ENCODE measurements at places on chromosomes 16 and 17.
A peak's percentile ranks its signal among the peaks of the same experiment; 100 is the strongest.

DNA sequence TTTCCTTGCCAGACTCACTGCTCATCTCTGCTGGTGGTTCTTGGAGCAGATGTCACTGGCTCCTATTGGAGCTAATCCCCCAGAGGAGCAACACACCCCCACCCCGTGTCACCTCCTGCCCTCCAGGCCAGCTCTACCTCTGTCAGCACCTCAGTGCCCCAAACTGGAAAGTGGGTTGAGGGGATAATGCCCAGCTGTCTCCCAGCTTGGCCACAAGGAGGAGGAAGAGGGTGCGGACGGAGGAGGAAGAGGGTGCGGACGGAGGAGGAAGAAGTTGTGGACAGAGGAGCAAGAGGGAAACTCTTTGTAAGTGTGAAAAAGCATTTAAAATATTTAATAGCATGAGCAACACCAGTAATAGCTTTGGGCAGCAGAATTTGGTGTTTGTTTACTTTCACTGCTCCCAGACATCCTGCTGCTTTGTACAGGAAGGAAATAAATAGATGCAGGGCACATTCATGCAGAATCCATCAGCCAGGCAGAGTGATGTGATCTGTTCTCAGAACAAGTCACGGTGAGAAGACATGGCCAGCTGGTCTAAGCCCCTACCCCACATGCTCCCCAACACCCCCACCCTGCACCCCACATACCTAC lies 82.5 kb downstream of the C17orf67 start:
- DNase-seq, result no peak

GRCh38 chr16:77674888-77675287 lies 47.4 kb upstream of the NUDT7 start:
- DNase-seq, result no peak

- no peak for DNase-seq
Observed at GRCh38 chr16:70805380-70805779, 4.4 kb upstream of the VAC14 start.

DNA sequence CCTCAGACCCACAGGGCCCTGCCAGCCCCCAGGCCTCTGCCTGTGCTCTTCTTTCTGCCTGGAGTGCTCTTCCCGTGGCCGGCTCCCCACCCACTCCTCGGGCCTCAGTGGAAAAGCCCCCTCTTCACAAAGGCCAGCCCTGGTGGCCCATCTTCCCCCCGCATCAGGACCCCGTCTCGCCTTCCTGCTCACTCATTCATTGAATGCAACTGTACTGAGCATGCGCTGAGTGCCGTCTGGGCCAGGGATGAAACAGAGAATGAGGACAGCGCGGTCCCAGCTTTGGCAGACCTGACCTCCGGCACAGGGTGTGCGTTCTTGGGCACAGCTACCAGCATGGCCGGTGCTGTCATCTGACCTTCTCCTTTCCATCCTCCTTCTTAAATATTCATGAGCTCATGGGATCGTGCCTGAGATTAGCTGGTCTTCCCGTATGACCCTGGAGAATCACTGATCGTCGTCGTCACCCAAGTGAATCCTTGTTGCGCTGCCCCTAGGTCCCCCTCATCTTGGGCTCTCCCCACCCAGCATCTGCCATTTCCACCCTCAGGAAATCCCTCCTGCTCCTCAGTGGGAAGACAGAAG lies 16.4 kb upstream of the OSGIN1 start:
- DNase-seq, result no peak

GRCh38 chr16:66976746-66977145 lies 11.6 kb upstream of the CES4A start:
- DNase-seq, result no peak

DNA sequence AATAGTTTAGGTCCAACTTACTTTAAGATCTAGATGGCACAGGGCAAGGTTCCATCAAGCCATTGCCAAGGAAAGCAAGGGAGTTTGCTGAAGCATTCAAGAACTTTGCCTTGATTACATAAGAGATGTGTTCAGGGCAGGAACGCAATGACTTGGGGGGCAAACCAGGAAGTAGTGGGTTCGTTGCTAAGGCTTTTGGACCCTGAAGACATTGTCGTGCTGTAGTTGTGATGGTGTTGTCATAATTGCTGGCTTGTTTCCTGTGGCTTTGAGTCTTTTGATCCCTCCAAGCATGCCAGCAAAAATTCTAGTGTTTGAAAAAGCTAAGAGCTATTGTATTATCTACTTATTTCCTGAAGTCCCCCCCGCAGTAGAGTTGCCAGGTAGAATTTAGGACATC lies 70.7 kb upstream of the HNF1B start:
- no peak for DNase-seq

GRCh38 chr16:22337849-22338635 lies 36.4 kb downstream of the CDR2 start:
- DNase-seq, result no peak

DNA sequence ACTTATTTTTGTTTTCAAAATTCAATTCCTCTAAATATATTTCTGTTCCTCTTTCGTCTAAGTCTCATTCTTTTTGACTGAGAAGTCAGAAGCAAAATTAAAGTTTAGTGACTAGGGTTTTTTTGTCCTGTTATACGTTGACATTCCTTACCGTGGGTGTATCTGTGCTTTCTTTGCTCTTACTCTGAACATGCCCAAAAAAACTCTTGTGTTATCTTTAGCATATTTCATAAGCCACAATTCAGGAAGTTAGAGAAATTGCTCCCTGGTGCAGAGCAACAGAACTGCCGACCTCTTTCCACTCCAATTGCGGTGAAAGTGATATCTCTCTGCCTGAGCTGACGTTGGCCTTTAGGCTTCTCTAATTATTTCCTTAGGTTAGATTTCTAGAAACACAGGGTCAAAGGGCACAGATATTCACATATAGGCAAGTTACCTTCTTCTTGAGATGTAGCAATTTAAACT lies 65.7 kb downstream of the CENPV start:
- peak; percentile 48 for DNase-seq

DNA sequence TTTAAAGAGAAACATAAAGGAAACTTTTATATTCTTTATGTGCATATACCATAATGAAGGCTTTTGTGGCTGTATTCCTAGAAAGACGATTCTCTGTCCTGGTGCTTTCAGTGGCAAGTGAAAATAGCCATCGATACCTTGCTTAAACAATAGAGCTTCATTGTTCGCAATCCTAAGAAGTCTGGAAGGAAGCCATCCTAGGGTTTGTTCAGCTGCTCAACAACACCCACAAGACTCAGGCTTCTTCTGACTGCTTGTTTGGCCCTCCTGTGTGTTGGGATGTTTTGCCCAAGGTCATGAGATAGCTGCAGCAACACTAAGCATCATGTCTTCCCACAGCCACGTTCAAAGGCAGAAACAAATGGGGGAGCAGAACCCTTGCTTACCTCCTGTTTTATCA lies 36.1 kb upstream of the COX10 start:
- no peak for DNase-seq

GRCh38 chr16:57941016-57941664 lies 29.8 kb downstream of the CNGB1 start:
- no peak for DNase-seq

DNA sequence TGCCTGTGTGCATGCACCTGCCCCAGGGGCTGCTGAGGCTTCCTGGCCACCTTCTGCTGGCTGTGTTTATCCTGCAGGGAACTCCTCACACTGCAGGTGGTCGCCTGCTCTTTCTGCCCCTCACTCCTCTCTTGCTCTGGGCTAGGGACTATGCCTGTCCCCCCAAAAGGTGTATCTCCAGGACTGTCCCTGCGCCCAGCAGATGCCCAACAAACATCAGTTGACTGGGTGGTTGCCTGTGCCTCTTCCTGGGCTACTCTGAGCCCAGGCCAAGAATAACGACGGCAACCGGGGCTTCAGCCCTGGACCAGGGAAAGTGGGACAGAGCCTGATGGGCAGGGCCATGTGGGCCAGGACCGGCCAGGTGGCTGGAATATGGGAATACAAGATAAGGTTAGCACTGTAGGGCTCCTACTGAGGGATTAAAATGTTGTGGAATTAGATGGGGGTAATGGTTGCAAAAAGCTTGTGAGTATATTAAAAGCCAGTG lies 55.4 kb downstream of the VAC14 start:
- DNase-seq, result no peak

DNA sequence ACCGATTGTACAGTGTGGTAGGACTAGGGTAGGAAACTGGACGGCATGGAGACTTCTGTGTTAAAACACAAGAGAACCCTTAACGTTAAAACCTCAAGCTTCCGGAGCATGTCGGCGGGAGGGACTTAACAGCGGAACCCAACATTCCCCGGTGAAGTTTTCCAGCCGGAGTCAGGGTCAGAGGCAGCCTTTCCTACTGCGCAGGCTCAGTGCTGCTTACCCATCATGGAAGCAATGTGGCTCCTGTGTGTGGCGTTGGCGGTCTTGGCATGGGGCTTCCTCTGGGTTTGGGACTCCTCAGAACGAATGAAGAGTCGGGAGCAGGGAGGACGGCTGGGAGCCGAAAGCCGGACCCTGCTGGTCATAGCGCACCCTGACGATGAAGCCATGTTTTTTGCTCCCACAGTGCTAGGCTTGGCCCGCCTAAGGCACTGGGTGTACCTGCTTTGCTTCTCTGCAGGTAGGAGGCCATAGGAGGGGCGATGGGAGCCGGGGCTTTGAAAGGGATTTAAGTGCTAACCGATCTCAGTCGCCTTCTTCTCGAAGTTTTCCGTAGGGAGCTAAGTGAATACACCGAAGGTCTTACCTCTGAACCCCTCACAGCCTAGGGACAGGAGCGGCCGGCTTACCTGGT lies at the start of gene PIGL:
Gene PIGL, plus strand, starts transcription at position 209 of the 634 bp plus-strand sequence. Its CDS starts 17 bp downstream, at position 226.
- peak; percentile 82 for DNase-seq

GRCh38 chr16:74472010-74472409 lies 50.7 kb upstream of the CLEC18B start:
- DNase-seq, result no peak

DNA sequence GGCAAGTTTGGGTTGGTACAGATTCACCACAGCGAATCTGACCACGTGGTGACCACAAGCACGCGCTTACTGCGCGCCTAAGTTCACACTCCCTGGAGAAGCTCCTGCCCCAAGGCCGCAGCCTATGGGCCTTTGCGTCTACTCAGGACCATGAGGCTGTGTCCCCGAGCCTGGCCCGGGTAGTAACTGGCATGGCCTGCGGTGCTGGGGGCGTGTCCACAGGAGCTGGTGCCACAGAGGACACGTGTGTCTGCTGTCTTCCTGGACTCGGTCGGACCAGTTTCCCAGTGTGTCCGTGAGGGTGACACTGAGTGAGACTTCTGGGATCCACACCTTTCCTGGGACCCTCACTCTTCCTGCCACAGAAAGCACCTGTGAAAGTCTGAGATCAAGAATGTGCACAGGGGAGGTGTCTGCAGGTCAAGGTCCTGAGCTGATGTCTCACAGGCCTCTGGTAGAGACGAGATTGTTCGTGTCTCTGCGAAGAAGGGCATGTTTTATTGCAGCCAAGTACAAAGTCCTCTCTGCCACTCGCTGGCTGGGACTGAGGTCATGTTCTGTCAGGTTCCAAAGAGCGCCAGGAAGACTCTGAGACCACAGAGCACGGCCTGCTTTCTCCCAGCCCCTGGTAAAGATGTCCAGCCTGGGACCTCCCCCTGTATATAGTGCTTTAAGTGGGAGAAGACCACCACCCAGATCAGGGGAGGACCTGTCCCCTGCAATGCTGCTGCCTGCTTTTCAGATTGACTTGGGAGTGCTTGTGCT lies 25.2 kb upstream of the CAPN15 start:
- no peak for DNase-seq

GRCh38 chr17:34519282-34519681 lies 60.1 kb upstream of the TMEM132E start:
- DNase-seq, result no peak

- DNase-seq, result peak; percentile 80
Observed at GRCh38 chr16:11224096-11224893, 31.7 kb downstream of the SOCS1 start.

DNA sequence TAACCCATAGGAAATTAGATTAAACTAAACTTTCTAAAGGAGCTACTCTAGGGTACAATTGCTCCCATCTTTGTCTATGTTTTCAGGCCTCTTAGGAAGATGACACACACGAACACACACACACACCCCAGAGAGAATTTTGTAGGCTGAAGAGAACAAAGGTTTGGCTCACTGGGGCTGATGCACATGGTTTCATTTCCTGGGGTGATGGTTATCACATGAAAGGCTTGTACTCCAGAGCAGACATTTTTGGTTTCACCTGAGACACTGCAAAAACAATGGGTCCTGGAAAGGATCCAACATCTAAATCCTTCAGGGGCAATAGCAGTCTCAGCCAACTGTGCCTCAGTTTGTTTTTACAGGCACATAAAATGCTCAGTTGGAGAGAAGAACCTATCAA lies 62.8 kb downstream of the GRB7 start:
- peak; percentile 67 for DNase-seq

DNA sequence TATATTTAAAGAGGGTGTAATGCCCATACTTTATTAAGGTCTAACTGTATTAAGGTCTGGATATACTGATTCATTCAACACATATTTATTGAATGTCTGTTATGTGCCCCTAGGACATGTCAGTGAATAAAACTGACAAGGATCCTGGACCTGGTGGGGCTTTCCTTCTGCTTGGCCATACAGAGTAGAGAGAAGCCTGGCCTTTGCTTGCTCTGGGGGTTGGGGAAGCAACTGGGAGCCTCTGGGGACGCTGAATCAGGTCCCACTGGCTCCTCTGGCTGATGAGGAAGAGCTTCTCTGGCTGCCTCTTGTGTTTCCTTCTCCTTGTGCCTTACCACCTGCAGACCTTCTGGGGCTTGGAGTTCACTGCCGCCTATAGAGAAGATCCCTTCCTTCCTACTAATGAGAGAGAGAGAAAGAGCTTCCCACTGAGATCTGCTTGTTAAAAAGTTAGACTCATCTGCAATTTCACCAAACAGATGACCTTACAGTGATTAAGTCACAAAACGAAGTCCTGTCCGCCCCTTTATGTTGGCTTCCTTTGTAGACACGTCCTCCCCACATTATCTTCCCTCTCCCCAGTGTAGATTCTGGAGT lies 49.7 kb downstream of the MSI2 start:
- no peak for DNase-seq

- DNase-seq, result no peak
Observed at GRCh38 chr17:83136156-83136555, 56.7 kb downstream of the METRNL start.

- no peak for DNase-seq
Observed at GRCh38 chr17:72761431-72761830, 331.1 kb downstream of the SLC39A11 start.

DNA sequence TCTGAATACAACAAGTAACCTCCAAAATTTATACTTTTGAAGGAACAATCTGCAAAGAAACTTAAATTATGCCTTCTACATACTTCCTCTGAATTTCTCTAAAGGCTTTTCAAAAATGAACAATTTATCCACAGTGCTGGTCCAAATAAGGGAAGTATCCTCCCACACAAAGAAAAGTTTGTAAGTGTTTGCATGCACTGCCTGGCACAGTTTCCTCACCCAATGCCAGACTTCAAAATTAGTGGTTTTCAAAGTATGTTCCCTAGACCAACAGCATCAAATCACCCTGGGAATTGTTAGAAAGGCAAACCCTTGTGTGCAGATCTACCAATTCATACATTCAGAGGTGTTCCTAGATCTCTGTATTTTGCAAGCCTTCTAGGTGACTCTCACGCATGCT lies 82.5 kb downstream of the PCTP start:
- no peak for DNase-seq
